Nucleus accumbens (tissue), 56 donors: ENCODE measurements at places on chromosomes 2 and 18.

- DNase-seq: no peak
These were observed 11.2 kb downstream of the ANKAR start for GRCh38 chr2:189685540-189686229.

- DNase-seq: no peak
These were observed 14.0 kb downstream of the SLC14A2 start for GRCh38 chr18:45628979-45629958.

DNA sequence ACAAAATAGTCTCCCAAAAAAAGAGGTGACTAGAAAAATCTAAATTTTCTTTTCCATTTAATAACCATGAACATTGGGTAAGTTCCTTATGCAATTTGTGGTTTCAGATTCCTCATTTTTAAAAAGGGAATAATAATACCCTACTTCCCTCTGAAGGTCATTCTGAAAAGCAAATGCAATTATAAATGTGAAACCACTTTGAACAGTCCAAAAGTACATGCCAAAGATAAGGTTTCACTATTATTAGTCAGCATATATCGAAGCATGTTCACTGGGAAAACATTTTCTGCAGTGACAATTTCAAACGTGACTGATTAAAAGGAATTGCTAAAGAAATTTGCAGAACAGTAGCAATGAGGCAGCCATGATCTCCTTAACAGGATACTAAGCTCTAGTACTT is 100.1 kb upstream of the RNF152 start:
- DNase-seq: no peak

DNA sequence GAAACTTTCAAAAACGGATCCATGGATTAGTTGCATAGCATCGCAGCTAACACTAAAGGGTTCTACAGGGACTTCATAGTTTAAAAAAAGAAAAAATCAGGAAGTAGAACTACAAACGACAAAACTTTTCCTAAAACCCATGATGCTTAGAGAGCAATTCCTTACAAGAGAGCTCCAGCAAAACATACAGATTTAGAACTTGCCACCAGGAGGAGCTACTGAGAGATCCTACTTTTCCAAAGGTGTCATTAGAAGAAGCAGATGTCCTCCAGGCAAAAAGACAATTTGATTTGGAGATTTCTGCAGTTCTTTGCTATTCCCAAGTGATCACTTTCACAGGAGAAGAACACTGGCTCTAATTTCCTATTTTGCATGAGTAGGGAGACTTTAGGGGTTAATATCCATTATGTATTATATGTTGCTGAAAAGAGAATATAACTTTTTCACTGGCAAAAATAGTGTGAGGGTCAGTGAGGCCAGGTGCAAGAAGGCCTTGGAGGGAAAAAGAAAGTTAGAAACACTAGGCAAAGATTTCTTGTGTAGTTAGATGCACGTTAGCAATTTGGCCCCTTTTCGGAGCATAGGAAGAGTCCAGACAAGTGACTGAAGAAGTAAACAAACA is 436.2 kb downstream of the SUCLG1 start:
- no peak for DNase-seq

- DNase-seq: no peak
These were observed 278.4 kb upstream of the SPRED2 start for GRCh38 chr2:65710779-65711295.

DNA sequence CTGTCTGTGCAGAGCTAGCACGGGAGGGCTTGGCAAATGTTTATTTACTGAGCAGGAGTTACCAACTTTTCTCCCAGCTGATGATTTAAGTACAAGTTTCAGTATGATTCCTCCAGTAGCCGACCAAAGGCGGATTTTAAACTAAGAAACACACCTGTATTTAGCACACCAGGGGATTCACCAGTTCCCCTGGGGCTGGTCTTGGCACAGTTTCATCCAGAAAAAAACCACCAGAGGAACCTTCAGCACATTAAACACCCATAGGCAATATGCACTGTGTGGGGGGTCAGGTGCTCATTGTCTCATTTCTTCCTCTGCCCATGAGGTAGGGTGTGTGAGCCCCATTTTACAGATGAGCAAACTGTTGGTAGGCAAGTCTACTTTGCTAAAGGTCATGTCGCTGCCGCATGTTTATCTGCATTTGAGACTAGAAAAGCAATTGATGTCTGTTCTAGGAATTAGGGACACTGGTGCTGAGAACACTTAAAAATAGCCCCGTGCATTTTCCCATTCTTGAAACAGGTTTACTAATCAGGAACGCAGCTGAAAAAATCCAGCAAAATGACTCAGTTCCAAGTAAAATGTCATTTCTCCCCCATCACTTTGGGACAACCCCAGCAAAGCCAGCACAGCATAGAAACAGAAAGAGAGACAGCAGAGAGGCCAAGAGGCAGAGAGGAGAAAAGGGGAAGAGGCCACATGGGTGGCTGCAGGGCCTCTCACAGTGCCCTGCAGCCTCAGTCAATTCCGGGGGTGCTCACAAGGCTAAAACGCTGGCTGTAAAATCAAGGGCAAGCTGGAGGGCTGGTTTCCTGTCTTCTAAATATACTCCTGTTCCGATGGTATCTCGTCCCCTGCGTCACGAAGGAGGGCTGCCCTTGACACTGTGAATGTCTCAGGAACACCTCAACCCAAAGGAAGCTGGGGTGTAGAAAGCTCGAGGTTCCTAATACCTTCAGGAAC is 166.8 kb upstream of the ID2 start:
- DNase-seq: no peak

DNA sequence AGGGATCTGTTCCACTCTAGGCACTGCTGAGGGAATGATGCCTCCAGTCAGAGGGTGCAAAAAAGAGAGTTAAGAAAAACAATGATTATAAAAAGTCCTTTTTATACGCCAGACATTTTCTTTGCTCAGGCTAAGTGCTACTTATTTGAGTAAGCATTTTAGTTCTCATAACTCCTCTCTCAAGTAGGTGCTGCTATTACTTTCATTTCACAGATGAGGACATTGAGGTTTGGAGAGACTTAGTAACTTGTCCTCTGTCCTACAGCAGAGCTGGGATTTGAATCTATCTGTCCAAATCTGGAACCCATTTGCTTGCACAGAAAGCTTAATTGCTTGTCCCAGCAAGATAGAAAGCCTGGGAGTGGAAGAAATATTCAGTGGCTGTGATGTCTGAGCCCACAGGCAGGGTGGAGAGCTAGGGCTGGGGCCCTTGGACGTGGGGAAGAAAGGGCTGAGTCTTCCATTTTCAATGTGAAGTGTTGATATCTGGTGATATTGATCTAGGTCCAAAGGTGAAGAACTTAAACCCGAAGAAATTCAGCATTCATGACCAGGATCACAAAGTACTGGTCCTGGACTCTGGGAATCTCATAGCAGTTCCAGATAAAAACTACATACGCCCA is 5.8 kb downstream of the IL37 start:
- no peak for DNase-seq

GRCh38 chr2:120243211-120243610 is 9.4 kb upstream of the RALB start:
- no peak for DNase-seq

DNA sequence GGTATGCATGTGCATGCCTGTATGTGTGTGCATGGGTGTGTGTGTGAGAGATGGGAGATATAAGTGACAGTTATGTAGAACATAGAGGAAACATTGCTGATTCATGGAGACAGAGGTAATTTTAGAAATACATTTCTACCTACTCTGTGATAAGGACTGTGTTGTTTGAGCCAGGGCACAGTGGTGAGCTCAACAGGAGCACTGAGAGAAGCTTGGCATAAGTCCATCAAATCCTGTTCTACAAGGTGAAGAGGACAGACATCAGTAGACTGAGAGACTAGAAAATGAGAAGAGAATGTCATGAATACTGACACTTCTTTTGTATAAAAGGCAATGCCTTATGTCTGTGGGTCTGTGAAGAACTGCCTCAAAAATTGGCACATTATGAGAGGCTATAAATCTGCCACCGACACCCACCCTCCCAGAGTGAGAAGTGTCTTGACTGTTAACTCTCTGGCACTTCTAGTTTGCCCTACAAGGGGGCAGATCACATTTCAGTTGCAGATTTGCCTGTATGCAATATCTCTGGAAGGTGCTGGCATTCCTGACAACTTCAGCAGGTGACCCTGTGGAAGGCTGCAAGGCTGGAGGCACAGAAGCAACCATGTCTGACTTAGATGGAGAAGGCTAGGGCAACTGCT is 962.3 kb upstream of the NRXN1 start:
- DNase-seq: no peak

GRCh38 chr2:149080971-149081370 is 42.5 kb downstream of the LYPD6B start:
- no peak for DNase-seq

- no peak for DNase-seq
These were observed 94.6 kb upstream of the SMAD2 start for GRCh38 chr18:48024881-48025660.

- DNase-seq: no peak
These were observed 62.5 kb downstream of the DHRS9 start for GRCh38 chr2:169131587-169132512.

DNA sequence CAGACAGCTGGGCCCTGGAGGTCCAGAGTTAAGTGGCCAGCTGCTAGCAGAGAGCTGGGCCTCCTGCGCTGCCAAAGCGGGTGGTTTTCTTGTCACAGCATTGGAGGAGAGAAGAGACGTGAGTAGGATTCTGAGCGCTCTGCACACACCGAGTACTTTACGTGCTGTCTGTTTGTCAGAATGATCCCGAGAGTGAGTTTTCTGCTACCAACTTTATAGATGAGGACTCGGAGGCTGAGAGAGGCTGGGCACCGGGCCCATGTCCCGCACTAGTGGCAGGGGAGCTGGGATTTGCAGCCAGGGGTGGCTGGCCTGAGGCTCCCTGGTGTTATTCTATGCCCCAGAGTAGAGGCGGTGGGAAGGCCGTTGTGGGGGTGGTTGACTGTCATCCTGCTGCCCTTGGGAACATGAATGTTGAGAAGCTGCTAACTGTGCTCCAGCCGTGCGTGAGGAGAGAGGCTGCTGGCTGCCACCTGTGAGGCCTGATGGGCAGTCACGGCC is 36.3 kb upstream of the MBP start:
- no peak for DNase-seq

- DNase-seq: no peak
These were observed 75.5 kb upstream of the MSTN start for GRCh38 chr2:190138032-190138431.

DNA sequence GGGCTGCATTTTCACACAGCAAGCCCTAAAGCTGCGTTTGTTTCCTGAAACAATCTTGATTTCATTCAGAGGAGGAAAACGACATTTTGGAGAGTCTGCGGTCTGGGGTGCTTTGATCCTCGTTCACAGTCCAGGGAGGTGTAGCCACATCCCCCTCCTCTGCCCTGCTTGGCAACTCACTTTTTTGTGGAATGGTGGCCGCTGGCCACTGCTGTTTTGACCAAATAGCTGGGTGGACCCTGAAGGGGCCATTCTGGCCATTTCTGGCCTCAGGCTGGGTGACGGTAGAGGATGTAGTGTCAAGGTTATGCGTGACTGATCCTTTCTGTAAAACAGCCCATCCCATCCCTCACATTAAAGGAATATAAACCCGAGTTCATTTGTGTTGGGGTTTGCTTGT is 62.2 kb downstream of the INPP4A start:
- DNase-seq: no peak

DNA sequence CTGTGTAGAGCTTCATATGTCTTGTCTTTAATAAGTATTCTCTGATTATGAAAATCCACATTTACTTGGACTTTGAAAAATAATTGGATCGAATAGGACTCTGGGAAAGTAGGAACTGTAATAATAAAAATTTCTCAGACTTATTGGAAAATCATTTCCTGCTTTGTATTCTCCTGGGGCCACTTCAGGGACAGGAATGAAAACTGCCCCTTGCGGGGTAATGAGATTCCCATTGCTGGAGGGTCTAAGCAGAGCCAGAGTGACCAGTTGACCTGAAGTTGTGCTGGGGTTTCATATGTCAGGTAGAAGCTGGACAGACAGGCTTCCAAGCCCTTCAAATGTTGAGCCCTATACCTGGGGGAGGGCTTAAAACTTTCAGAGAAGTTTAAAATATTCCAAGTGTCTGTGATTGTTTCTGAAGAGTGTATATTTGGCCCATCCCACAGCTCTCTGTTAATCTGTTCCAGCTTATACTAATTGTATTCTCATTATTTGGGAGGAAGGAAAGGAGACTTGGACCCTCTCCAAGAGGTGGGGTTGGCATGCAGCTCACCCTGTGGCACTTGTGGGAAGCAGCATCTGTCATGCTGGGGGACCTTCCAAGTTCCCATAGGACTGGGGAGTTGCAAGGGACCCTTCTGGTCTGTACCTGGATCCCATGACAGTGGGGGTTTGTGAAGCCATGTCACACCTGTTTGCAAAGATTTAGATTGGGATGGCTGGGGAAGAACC is 268.7 kb upstream of the ATP5MC3 start:
- no peak for DNase-seq

- no peak for DNase-seq
These were observed 107.4 kb downstream of the ZNF516 start for GRCh38 chr18:76387608-76388007.

DNA sequence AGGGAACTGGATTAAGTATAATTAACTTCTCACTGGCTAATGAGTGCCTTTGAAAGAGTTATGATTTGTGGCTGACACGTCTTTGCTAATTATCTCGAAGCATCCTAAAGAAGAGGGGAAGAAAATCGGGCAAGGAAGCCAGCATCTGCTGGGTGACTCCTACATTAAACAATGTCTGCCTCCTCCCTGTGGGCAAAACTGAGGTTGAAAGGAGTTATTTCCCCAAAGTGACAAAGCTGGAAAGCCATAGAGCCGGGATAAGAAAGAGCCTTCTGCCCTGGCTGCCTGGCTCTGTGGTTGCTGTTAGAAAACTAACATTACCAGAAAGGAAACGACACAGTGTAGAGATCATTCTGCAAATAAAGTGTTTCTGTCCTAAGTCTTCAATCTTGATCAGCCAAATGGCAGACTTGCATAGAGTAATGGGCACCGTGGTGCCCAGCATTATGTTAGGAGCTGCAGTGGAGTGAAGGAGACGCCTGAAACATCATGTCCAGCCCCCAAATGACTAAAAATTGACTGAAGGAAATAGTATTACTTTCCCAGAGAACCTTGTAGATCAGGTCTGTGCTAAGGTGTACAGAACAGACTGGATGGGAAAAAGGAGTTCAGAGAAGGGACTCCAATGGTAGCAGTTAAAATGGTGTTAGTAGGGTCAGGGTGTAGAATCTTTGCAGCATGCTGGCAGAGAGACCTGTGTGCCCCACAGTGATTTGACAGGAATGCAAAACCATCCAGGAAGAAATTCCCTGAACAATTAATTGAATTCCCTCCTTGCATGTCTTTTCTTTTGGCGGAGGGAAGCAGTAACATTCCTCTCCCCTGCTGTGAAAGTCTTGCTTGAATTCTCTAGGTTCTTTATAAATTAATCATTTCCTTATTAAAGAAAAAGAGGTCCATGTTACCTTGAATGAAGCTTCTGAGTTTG is 44.4 kb downstream of the ALPK2 start:
- no peak for DNase-seq

DNA sequence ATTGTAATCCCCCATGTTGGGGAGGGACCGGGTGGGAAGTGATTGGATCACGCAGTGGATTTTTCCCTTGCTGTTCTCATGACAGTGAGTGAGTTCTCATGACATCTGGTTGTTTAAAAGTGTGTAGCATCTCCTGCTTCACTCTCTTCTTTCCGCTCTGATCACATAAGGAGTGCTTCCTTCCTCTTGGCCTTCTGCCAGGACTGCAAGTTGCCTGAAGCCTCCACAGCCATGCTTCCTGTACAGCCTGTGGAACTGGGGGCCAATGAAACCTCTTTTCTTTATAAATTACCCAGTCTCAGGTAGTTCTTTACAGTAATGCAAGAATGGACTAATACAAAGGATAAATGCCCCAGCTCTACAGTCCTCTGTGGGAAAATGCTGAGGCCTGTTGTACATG is 437.5 kb upstream of the NXPH2 start:
- no peak for DNase-seq
